ENCODE measurements at places on chromosomes 12 and 14.
A peak's percentile ranks its signal among the peaks of the same experiment; 100 is the strongest.

DNA sequence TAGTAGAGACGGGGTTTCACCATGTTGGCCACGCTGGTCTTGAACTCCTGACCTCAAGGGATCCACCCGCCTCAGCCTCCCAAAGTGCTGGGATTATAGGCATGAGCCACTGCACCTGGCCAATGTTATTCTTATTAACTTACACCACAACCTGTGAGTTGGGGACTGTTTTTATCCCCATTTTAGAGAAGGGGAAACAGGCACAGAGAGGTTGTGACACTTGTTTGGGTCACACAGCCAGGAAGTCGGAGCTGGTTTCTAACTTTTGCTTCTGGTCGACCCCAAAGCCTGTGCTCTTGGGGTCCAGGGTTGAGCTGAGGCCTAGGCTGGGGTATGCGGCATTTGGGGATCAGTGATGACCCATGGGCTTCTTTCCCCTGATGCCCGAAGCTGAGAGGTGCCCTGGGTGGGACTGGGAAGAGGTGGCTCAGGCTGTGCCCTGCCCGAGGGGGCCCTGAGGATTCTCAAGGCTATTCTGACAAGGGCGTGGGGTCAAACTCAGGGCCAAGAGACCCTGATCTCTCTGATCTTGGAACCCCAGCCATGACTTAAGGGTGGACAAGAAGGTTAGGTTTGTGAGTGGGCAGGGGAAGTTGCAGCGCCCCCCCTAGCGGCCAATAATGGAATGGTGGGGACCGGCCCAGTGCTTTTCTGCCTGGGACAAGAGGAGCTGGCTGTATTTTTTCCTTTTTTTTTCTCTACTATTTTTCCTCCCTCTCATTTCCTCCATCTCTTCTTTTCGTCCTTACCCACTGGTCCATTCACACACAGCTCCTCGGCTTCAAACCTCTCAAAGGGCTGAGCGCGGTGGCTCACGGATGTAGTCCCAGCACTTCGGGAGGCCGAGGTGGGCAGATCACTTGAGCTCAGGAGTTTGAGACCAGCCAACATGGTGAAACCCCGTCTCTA lies 3.0 kb downstream of the SDSL start:
- no peak for DNase-seq

GRCh38 chr12:6183689-6184428 lies 16.3 kb upstream of the CD9 start:
- no peak for DNase-seq

- DNase-seq = peak; percentile 57
Measured at GRCh38 chr14:23154964-23155587, 28.4 kb downstream of the SLC7A8 start.

GRCh38 chr12:99388671-99389195 lies 258.8 kb upstream of the GARIN6 start:
- DNase-seq = no peak

GRCh38 chr12:116123451-116124258 lies 153.8 kb downstream of the MED13L start:
- DNase-seq = peak; percentile 60

- no peak for DNase-seq
Measured at GRCh38 chr14:64726585-64726890, 22.3 kb downstream of the PLEKHG3 start.

DNA sequence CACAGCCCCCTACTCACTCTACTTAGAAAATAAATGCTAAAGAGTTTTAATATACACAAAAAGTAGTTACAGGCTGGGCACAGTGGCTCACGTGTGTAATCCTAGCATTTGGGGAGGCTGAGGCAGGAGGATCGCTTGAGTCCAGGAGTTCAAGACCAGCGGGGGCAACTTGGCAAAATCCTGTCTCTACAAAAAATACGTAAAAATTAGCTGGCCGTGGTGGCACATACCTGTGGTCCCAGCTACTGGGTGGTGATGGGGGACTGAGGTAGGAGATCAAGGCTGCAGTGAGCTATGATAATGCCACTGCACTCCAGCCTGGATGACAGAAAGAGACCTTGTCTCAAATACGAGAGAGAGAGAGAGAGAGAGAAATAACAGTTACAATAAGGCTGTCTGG lies 9.9 kb upstream of the DYNC1H1 start:
- DNase-seq = no peak

GRCh38 chr12:6426882-6427671 lies 17.7 kb upstream of the CD27 start:
- DNase-seq = peak; percentile 64

- no peak for DNase-seq
Measured at GRCh38 chr12:42960087-42960527, 370.6 kb upstream of the PRICKLE1 start.

DNA sequence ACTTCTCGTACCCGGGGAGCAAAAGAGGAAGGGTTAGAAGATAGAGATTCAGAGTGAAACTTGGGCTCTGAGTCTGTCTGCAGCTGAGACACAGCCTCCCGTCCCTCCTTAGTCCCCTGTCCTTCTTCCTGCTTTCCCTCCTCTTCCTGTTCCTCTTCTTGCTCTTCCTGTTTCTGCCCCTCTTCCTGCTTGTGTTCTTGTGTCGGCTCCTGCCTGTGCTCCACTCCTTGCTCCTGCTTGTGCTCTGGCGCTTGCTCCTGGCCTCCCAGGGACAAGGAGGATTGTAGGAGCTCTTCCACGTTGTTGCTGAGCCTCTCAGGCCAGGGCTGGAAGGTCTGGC lies 3.0 kb downstream of the ACRBP start:
- DNase-seq = no peak

DNA sequence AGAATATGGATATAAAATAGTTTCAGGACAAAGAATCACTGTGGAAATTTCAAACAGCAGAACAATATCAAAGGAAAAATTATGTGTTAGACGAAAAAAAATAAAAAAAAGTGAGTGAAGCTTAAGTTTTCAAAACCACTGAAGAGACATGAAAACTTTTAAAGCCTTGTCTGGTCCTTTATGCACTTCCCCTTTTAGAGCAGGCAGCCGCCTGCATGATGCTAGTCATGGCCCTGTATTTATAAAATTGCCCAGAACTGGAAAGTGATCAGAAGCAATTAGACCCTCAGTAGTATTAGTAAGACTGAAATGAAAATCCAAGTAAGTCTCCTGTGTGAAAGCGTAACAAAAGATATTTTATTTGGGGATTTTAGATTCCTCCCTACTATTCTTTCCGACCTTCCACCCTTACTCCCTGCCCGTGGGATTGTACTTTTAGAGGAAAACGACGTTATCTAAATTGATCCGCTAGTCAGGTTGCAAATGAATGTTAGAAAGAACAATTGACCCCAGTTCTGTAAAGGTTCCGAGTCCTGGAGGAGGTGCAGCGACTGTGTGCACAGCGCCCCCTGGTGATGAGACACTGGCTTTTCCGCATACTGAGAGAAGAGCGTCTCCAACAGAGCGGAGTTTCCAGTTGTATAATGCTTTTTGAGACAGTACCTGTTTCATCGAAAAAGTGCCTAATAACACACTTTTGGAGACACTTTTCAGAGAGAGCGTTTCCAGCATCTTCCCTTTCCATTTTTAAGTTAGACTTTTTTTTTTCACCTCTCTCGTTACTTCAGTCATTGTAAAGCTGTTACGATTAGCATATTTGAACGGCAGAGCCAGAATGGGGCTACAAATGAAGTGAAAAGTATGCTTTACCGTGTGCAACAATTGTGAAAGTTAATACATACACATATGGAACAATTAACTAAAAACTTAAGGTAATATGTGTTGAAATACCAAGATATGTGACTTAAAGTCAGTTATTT lies 12.4 kb downstream of the MGST1 start:
- DNase-seq = no peak

DNA sequence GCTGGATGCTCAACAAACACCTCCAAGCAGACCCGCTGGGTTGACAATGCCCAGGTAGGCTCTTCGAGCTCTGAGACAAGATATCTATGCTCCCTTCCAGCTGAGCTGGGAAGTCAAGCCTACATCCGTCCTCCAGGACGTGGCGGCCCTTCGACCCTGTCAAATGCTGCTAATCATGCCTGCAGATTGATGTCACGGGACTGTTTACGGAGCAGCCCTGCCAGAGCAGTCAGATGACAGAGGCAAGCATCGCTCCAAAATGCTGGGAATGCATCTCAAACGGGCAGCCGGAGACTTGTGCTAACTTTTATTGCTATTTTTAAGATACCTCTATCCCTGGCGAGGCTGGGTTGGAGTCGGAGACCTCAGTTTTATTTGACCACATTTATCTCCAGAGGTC lies 139.2 kb downstream of the NTF3 start:
- DNase-seq = no peak

DNA sequence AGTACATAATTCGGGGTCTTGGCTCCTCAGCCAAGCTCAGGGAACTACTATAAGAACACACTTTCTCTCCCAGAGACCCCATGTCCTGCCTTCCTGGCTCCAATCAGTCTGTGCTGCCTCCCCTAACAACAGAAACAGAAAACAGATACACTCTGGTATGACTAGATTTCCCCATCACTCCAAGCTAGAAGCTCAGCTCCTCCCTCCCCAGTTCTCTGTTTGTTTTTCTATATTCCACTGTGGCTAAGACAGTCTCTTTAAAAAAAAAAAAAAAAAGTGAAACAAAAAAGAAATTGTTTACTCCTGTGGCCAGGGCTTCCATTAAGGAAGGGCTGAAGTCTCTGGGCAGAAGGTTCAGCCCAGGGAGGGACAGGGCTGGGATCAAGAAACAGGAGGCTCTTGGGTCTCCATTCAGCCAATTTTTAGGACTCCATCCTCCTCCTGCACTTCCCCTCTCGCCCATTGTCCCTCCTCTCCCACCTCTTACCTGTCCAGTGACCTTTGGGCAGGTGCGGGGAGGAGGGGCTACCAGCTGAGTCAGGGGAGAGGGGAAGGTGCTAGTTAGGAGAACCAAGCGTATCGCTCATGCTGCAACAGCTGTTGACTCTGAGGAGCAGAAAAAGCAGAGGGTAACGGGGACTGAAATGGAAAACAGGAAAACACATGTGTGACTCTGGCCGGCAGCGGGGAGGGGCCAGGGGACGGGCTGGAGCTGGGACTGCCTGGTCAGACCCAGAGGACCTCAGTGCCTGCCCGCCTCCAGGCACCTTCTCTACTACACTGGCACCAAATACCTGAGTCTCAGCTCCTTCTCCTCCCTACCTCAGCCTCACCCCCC lies 4.1 kb upstream of the SLC7A7 start:
- no peak for DNase-seq

DNA sequence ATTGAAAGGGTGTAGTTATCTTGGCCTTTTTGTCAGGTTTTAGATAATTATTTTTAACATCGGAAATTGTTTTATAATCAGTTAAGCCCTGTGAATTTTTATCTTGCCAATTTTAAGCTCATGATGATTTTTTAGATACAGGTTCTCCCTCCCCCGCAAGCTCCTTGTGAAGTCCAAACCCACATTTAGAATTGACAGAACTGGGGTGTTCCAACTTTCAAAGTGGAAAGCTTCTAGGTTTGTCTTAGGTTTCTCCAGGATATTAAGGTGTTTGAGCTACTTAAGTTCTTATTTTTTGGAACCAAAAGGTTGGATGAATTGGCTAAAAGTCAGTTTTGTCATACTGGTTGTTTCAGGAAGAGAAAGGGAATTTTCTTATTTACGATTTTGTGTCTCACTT lies 49.1 kb downstream of the ATP2A2 start:
- DNase-seq = peak; percentile 71

- no peak for DNase-seq
Measured at GRCh38 chr12:20448781-20449180, 80.4 kb downstream of the PDE3A start.

GRCh38 chr14:63273717-63274655 lies 44.7 kb downstream of the GPHB5 start:
- no peak for DNase-seq

DNA sequence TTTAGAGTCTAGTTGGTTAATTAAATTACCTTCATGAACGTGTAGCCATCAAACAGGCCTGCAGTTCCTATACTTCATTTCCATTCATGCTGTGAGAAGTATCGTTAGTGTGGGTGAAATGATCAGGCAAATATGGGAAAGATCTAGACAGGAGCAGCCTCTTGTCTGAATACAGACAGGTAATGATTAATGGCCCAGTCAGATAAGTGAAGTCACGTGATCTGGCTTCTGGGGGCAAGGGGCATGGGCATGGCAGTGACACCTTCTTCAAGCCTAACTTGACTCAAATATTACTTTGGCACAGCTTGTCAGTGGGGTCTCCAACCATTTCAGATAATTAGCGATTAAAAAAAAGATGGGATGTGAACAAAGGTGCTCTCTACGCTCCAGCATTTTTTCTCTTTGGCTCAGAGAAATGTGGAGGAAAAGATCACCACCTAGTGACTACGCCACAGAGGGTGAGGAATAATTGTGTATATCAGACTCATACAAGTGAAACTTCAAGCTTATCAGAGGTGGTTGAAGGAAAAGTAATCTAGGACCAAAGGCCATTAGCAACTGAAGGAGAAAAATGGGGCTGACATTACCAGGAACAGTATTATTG lies 17.8 kb downstream of the GUCY2C start:
- no peak for DNase-seq

GRCh38 chr14:51865953-51866747 lies 5.7 kb downstream of the GNG2 start:
- no peak for DNase-seq

DNA sequence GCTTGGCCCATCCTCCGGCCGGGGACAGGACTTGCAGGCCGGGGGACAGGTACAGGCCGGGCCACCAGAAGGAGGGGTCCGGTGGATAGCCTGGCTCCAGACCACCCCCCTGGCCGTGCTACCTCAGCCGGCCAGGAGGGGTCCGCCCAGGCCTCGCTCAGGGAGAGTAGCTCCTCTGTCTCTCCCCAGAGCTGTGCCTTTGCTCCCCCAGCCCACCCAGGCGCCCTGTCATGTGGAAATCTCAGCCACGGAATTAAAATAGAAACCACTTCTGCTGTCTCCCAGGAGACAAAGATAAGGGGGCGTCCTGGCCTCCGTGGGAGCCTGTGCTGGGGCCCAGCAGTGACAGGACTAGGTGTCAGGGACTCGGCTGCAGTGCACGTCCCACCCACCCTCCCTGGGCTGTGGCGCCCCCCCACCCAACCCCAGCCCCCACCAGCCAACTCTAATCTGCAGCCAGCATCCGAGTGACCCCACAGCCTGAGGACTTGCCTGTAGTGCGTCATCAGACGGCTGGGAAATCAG lies 3.3 kb upstream of the CRIP2 start:
- DNase-seq = peak; percentile 69
